ENCODE measurements at places on chromosomes 12 and 14. TPM values are rescaled to one million over a fixed set of nuclear protein-coding genes. Genes with fewer than 3 reads are reported as not detected.

- peak; percentile 55 for DNase-seq
Measured at GRCh38 chr14:33986804-33987203, 35.9 kb upstream of the EGLN3 start.

Gene HIGD1C
- not detected for total RNA-seq

DNA sequence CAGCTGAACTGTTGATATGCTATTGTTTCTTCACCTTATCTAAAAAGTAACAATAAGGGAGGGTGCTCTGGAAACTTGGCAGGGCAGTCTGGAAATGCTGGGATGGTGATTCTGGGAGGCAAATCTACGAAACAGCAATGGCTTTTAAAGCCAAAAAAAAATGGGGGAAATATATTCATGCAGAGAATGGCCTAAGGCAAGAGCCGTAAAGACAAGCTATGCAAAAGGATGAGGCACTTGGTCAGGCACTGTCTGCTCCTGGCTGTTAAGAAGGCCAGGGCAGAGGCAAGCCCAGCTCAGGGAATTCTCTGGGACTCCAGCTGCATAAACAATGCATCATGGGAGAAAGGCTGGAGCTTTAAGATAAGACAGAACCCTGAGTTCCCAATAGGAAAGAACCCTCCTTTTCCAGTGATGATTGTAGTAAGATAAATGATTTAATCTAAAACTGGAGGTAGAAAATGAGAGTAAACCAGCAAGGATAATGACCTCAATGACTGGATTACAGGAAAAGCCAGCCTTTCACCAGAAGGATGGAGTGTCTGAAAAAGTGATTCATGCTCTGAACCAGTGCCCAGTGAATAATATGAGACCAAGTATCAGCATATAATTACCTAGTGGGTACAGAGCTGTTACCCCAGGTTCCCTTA lies 46.0 kb downstream of the ITPR2 start:
- no peak for DNase-seq

- DNase-seq, result no peak
Measured at GRCh38 chr14:51963286-51963685, 26.1 kb upstream of the RTRAF start.

- no peak for DNase-seq
Measured at GRCh38 chr12:108980831-108981618, 39.8 kb downstream of the SVOP start.

Gene GNB3
- not detected for total RNA-seq

DNA sequence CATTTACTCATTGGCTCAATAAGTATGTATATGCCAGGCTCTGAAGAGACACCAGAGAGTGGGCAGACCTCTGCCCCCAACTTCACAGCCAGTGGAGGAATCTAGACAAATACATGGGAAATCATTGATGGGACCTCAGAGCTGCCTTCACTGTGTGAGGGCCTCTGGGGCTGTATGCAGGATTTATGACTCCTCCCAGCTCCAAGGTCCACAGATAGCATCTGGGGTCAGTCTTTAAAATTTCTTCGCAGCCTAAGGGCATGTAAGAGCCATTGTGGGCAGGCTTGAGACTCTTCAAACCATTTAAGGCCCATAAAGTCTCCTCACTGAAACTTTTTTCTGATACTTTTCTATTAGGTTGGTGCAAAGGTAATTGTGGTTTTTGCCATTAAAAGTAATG lies 125.5 kb downstream of the SPTSSA start:
- DNase-seq, result no peak

Gene VSIG10
- 37.4 TPM for total RNA-seq

- DNase-seq, result peak; percentile 83
Measured at GRCh38 chr12:59113831-59114615, 193.7 kb upstream of the LRIG3 start.

GRCh38 chr14:54170301-54170700 lies 213.7 kb upstream of the BMP4 start:
- no peak for DNase-seq

GRCh38 chr14:103130965-103131364 lies 7.7 kb downstream of the TNFAIP2 start:
- DNase-seq, result no peak

DNA sequence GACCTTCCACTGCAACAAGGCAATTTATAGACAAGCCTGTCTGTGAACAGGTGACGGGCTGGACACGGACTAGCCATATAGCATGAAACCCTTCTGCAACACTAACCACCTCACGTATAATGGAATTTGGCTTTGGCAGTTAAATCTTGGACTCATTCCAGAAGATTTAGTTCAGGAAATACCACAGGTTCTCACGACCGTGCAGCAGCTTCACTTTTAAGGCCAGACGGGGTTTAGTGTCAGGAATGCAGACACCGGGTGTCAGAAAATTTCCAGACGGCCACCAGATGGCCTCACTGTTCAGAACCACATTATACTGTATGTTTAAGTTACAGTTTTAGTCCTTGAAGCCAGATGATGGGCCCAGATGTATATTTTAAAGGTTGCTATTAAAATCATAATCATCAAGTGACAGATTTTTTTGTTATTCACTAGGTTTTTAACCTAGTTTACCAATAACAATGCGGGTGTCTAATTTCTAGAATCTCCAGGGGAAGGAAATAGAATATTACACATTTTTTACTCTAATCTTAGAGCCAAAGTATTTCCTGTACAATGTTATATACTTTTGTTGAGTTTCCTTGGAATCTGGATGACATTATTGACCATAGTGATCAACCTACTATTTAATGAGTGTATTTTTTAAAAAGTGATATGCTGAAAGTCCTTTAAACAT lies 90.5 kb upstream of the TMPO start:
- peak; percentile 85 for DNase-seq

GRCh38 chr12:65537978-65538377 lies 259.5 kb downstream of the MSRB3 start:
- DNase-seq, result no peak

Gene CD69
- total RNA-seq, result not detected

GRCh38 chr14:22263961-22264360 lies 325.1 kb downstream of the DAD1 start:
- no peak for DNase-seq

- DNase-seq, result no peak
Measured at GRCh38 chr12:78887444-78887843, 22.9 kb downstream of the SYT1 start.

- DNase-seq, result no peak
Measured at GRCh38 chr12:56420411-56420810, 28.8 kb downstream of the TIMELESS start.

Gene ATG101
- total RNA-seq, result 114 TPM

All from HT-29 (cell line).